PC-9 (cell line): ENCODE measurements at places on chromosomes 11 and 22.

DNA sequence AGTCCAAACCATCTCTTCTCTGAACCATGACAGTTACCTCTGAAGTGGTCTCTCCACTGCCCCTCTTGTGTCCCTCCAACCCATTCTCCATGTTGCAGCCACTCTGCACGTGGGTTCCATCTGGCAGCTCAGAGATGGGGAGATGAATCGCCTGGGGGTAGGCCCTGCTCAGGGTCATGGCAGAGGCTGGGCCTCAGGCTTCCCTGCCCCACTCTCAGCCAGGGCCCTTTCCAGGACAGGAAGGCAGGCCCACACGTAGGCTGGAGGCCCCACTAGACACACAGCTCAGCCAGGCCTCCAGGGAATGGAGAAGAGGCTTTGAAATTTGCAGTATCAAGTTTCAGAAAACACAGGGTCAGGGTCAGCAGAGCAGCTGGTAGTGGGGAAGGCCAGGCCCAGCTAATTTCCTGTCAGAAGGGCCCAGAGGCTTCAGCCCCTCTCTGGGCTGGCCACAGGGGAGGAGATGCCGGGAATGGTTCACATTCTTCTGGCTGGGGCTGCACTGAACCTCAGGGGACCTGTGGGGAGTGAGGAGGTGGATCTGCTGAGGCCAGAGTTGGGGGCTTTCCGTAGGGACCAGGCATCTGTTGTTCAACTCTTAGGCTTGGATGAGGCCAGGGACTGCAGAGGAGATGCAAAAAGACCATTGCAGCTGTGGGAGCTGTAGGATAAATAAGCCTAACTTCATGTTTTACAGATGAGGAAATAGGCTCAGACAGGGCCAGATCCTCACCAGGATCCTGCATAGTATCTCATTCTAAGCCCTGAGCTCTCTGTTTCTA lies 101.6 kb downstream of the SWAP70 start:
- no peak for DNase-seq

- no peak for DNase-seq
These were observed 5.4 kb downstream of the TMPRSS13 start for GRCh38 chr11:117923773-117924172.

DNA sequence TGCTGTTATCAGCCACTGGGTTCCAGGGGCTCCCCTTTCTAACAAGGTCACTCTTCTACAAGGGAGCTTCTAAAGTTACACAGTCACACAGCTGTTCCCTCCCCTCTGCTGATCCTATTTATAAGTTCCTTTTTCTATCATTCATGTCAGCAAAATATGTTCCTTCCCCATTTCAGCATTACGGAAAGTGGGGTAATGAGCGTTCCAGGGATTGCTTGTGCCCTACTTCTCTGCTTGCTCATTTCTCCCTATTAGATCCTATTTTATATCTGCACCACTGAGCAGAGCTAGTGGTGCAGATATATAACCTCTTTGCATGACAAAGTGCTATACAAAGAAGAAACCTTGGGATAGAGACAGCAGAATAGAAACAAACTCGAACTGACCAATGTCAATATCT lies 22.7 kb upstream of the PLEKHB1 start:
- no peak for DNase-seq

GRCh38 chr11:44992181-44992582 lies 41.5 kb upstream of the TP53I11 start:
- no peak for DNase-seq

GRCh38 chr22:38861170-38861876 lies 10.7 kb downstream of the CBX6 start:
- no peak for DNase-seq

DNA sequence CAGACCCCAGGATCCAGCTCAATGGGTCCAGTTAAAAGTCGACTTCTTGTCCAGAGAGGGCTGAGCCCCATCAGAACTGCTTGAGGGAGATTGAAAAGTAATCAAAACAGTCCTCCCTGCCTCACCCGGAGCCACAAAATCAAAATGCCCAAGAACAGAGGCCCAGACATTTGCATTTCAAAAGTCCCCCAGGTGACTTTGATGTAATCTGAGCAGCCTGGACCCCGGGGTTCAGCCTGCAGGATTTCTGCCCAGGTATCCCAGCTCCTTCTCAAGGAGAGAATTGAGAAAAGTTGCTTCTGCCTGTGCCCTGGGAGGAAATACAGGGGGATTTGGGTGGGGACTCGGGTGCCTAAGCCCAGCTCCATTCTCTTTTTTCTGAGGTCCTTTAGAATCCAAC lies 1385.0 kb downstream of the TBC1D22A start:
- DNase-seq = no peak

DNA sequence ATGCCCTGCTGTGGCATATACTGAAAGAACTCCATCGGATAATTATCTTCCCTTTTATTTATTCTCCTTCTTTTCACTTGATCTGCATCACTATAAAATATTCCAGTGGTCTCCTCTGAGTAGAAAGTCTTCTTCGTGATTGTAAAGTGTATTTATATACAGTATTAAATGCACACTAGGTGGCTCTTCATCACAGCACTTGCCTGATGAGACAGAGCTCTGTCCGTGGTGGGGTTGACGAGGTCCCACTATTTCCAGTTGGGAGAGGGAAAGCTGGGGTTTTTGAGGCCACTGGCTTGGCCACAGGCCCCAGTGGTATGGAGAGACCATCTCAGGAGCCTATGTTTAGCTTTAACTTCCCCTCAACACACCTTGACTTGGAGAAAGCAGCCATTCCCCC lies 31.6 kb upstream of the ZBTB16 start:
- no peak for DNase-seq

GRCh38 chr22:41047801-41048211 lies 44.6 kb upstream of the EP300 start:
- DNase-seq = no peak

GRCh38 chr22:46584081-46584921 lies 35.9 kb upstream of the GRAMD4 start:
- DNase-seq = no peak

DNA sequence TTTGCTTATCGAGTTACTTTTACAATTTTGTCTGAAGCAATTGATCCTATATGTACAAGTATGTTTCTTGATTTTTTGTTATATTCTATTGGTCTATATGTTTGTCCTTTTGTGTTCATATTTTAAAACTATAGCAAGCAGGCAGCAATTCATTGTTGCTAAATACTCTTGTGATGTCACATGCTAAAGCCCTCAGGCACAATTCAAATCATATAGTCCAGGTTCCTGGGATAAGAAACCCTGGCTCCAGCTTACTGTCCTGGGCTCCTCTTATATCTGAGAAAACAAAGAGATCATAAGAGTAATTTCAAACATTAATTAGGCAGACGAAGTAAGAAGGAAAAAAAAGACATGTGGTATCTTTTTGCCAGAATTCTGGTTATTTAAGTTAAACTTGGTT lies 6.6 kb upstream of the CCDC83 start:
- no peak for DNase-seq

- no peak for DNase-seq
These were observed 37.6 kb upstream of the THY1 start for GRCh38 chr11:119460582-119460981.

GRCh38 chr22:27719535-27720227 lies 81.9 kb downstream of the MN1 start:
- DNase-seq = no peak

GRCh38 chr11:124085583-124085982 lies 29.7 kb upstream of the VWA5A start:
- no peak for DNase-seq

DNA sequence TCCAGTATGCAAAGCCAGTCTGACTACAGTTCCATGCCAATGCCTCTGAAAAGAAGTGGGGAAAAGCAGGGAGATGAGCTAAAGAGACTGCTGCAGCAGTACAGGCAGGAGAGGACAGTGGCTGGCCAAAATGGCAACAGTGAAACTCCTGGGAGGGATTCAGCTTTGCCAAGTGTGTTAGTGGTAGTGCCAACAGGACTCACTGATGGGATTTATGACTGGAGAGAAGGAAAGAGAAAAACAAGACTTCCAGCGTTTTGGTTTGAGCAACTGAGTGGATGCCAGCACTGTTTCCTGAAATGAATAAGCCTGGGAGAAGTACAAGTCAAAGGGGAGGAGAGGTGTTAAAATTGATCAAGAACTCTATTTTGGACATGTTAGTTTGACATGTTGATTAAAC lies 80.9 kb downstream of the PLEKHA7 start:
- no peak for DNase-seq

DNA sequence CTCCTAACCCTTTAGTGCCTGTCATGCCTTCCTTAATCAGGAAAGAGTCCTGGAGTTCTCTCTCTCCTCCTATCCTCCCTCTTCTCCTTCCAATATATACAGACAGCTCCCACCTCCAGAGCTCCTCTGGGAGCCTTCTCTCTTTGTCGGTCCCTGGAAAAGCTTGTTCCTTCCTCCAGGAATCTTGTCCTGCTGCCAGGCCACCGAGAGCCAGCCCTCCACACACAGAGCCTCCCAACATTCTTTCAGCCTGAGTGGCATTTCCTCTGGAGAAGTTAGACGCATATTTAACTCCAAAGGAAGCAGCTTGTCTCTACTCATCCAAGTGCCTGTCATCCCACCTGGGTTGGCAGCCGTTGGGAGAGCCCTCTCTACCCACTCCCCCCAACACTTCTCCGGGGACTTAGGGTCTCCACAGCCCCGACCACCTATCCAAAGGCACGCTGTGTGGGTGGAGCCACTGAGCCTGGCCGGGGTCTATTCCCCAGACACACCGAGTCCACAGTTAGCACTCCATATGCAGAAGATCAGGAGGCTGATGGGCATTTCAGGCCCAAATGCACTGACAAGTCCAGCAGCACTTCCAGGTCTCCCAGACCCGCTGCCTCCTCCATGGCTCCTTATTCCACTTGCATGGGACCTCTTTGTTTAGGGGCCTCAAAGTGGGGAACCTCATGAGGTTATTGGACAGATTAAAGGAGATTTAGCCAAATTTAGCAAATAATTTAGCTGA lies 31.1 kb downstream of the DKK3 start:
- DNase-seq = peak; percentile 49

GRCh38 chr11:26951809-26952515 lies 42.0 kb upstream of the FIBIN start:
- no peak for DNase-seq

GRCh38 chr22:47390026-47390970 lies 627.8 kb downstream of the TBC1D22A start:
- DNase-seq = no peak

GRCh38 chr11:34633990-34634693 lies 13.2 kb downstream of the EHF start:
- no peak for DNase-seq

- no peak for DNase-seq
These were observed 3.9 kb upstream of the NUP160 start for GRCh38 chr11:47852053-47852452.

- no peak for DNase-seq
These were observed 10.3 kb downstream of the CD5 start for GRCh38 chr11:61112575-61112974.

GRCh38 chr11:69588270-69588669 lies 52.7 kb upstream of the CCND1 start:
- no peak for DNase-seq

- peak; percentile 16 for DNase-seq
These were observed 39.3 kb downstream of the RPL27A start for GRCh38 chr11:8721609-8722500.

GRCh38 chr11:47611348-47611794 lies 17.2 kb upstream of the C1QTNF4 start:
- DNase-seq = no peak

GRCh38 chr11:76680518-76681425 lies 10.2 kb upstream of the LRRC32 start:
- peak; percentile 68 for DNase-seq
